ENCODE measurements at places on chromosomes 2 and 18.

- DNase-seq = peak; percentile 25
Observed at GRCh38 chr18:21703241-21703820, 1.2 kb downstream of the ABHD3 start.

GRCh38 chr18:28831908-28832307, 655.0 kb upstream of the CDH2 start:
- DNase-seq = no peak

- no peak for DNase-seq
Observed at GRCh38 chr2:120466704-120467054, 120.7 kb downstream of the INHBB start.

DNA sequence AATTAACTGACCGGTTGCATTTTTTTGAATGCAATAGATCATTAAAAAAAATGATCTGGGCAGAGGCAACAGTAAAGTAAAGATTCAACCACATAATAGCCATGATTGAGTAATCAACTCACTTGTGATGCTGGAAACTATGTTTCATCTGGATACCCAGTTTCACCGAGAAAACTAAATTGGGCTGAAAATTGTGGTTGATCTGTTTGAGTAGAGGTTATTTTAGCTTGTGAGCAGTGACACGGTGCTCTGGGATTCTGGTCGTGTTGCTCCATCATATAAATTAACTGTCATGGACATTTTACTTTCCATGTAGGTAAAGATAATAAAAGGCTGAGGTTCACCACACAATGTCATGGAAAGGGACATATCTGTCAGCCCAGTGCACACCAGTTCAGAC, 58.7 kb downstream of the CD226 start:
- DNase-seq = no peak

GRCh38 chr18:9705183-9705829, 2.8 kb upstream of the RAB31 start:
- no peak for DNase-seq

DNA sequence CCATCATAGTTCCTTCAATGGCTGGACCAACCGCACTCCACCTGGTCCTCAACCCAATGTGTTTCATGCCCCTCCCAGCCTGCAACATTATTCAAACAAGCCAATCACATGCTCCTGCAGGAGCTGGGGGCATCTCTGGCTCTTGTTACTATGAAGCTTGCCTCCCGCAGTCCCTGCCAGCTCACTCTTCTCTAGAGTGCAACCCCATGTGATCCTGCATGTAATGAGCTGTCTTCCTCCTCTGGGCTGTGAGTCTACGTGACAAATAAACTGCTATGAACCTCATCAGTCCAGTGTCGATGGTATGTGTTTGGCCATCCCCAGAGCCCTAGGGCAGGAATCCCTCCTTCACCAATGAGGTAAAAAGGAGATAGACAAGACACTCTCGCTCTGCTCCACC, 15.8 kb upstream of the BOD1L2 start:
- no peak for DNase-seq

GRCh38 chr2:158658396-158658795, 136.7 kb upstream of the DAPL1 start:
- no peak for DNase-seq

GRCh38 chr2:105376789-105377240, 22.0 kb downstream of the FHL2 start:
- no peak for DNase-seq

GRCh38 chr18:60446821-60447220, 74.2 kb upstream of the MC4R start:
- no peak for DNase-seq

DNA sequence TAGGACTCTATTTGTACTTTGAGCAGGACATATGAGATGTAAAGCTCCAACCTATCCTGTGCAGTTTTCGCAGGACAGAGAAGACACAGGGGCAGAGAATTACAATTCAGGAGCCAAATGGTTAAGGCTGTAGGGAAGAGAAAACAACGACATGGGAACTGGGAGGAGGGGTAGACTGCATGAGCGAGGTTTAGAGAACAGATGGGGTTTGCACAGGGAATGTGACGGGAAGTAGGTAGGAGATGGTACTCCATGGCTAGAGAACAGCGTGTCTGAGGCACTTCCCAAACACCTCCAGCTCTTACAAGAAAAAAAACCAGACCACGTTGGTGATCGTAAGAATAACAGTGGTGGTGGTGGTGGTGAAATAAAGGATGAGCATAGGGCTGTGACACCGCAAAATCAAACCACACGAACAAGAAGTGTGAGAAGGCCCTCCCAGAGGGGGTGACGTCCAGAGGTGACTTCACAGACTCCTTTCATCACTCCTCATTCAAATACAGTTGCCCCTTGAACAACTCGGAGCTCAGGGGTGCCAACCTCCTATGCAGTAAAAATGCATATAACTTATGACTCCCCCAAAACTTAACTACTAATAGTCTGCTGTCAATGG, 92.7 kb downstream of the FARSB start:
- no peak for DNase-seq

GRCh38 chr2:220513573-220514288, 886.3 kb downstream of the SLC4A3 start:
- DNase-seq = no peak

DNA sequence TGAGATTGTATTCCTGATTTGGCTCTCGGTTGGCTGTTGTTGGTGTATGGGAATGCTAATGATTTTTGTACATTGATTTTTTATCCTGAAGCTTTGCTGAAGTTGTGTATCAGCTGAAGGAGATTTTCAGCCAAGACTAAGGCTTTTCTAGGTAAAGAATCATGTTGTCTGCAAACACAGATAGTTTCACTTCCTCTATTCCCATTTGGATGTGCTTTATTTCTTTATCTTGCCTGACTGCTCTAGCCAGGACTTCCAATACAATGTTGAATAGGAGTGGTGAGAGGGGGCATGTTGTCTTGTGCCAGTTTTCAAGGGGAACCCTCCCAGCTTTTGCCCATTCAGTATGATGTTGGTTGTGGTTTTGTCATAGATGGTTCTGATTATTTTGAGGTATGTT, 90.4 kb downstream of the CYP26B1 start:
- DNase-seq = no peak

DNA sequence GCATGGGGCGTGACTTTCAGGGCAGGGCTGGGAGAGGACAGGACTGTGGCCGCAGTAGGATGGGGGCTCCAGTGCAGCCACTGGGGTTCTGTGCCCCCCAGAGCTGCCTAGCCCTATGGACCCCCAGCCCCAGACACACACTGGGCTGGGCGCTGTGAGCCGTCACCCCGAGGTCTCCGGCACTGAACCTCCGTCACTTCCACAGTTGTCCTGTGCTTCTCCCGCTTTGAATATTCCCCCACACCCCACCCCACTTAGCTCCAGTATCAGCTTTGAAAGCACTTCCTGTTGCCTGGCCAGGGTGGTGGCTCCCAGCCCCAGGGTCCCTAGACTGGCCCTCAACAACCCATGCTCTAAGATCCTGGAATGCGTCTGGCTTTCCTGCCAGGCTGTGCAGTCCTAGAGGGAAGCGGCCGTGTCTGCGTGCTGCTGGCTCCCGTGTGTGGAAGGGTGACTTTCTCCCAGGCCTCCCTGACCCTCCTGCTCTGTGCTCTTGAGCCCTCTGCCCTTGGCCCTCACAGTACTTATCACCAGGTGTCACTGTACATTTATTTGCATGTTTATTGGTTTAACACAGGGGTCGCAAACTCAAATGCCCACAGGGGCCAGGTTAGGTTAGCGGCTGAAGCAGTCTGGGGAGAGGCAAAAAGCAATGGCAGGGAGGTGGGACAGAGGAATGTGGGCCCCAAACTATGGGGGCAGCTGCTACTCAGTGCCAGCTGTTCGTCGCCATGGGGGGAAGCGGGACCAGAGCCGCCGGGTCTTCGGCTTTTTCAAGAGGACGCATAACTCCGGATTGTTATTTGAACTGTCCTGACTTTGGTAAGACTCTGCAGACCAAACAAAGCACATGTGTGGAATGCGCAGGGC, 9.9 kb downstream of the OBSL1 start:
- no peak for DNase-seq

- no peak for DNase-seq
Observed at GRCh38 chr2:149101818-149102217, 63.3 kb downstream of the LYPD6B start.

GRCh38 chr18:62876111-62876510, 160.8 kb downstream of the PHLPP1 start:
- DNase-seq = no peak

GRCh38 chr2:137173463-137173862, 408.1 kb downstream of the THSD7B start:
- DNase-seq = no peak

DNA sequence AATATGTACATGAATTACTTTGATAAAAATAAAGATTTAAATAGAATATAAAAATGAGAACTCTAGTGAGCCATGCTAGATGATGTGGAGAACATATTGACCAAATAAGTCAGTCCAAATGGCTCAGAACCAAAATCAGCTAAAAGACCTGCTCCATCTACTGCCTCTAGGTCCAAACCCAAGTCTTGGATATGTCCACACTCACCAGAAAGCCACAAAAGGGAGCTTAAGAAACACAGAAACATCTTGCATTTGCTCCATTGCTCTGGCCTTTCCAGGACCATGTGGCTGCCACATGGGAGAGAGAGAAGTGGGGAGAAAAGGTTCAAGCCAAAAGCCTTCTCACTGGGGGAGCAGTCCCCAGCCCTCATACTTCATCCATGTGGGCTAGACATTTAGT, 272.5 kb downstream of the DYSF start:
- no peak for DNase-seq

GRCh38 chr18:3494245-3494526, 44.2 kb downstream of the TGIF1 start:
- DNase-seq = no peak

GRCh38 chr2:109141006-109141600, 12.1 kb downstream of the SH3RF3 start:
- DNase-seq = no peak

- no peak for DNase-seq
Observed at GRCh38 chr2:101617796-101618195, 79.7 kb upstream of the MAP4K4 start.

DNA sequence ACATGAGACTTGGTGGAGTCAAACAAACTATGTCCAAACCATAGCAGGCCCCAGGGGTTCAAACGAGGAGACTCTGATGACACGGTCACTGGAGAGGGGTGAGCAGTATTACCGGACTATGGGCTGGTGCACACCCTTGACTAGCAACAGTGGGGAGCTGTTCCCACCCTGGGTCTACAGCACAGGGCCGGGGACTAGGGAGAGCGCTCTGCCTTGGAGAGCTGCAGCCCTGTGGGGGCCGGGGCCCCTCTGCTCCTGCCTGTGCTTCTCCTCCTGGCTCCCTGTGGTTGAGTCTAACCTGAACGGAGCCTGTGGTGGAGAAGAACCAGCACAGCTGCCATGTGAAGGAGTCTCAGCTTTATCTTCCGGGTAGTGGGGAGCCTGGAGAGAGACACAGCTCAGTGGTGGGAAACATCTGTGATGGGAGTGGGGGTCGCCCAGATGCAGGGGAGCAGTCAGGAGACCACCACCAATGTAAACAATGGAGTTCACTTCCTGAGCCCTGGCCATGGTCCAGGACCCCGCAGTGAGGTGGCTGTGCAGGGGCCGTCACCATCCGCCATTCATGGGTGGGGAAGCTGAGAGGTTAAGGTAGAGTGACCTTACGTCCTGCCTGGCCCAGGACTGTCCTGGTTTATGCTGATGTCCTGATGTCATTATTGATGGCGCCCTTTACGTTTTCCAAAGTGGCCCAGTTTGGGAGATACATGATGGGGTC, 195.7 kb upstream of the TWIST2 start:
- DNase-seq = no peak

GRCh38 chr2:235059161-235059560, 107.3 kb downstream of the SH3BP4 start:
- no peak for DNase-seq

DNA sequence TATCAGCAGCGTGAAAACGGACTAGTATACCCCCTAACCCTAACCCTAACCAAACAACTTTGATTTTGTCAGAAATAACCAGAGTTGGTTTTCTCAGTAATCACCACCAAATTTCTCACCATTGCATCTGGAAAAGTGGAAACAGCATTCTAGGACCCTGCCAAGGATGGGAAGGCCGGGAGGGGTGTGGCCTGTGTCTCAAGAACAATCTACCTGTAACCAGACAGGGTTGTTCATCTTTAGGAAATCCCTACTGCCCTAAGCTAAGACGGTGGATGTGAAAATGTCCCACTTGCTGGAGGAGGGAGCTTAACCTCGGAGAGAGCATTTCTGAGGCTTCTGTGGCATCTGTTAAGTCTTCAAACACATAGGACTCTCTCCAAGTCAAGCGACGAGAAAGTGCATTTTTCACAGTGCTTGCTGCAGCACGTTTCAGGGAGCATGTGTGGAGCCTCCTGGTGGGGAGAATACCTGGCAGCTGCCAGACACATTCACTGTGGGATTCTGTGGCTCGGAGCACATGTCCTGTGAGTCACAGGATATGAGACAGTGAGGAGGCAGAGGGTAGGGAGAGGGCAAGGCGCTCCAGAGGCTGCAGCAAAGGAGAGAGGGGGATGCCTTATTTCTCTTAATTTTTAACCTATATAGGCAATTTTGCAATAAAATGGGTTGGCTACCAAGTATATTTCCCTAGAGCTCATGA, 207.5 kb downstream of the SPP2 start:
- no peak for DNase-seq

- no peak for DNase-seq
Observed at GRCh38 chr2:215080545-215080944, 57.9 kb downstream of the ABCA12 start.

DNA sequence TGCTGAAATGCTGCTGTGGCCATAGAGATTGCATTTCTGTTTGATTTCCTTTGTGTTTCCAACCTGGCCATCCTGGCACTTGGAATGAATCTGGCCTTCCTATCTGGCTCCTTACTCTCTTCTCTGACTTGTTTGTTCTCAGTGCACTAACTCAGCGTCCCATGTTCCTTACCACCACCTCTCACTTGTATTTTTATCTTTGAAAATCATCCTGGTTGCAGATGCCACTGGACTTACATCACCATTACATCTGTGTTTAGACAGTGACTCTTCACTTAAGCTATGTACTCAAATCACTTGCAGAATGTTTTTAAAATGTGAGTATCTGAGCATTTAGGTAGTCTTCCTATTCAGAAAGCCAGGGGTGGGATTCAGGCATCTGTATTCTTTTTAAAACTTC, 239.5 kb downstream of the WDR7 start:
- DNase-seq = no peak

DNA sequence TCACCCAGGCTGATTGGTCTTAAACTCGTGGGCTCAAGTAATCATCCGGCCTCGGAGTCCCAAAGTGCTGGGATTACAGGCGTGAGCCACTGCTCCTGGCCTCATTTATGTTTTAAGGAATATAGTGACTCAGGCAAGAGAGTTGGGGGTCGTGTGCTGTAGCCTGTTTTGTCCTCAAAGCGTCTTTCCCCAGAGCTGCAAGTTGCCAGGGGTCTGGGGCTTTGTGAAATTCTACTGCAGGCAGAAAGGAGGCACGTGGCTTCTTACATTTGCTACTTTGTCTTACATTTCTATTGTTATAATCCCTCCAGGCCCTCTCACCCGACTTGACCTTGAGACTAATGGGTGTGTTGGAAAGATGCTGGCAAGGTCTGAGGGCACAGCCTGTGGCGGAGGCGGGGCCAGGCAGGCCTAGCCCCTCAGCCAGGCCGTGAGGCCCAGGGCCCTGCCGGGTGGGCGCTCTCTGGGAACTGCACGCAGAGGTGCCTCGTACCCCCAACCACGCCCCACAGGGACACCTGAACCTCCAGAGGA, 85.8 kb upstream of the NDUFV2 start:
- DNase-seq = peak; percentile 66

Measured in bone marrow (tissue), 2 donors.